Anterior cingulate cortex (tissue), 58 donors: ENCODE measurements at places on chromosomes 13 and 19.

DNA sequence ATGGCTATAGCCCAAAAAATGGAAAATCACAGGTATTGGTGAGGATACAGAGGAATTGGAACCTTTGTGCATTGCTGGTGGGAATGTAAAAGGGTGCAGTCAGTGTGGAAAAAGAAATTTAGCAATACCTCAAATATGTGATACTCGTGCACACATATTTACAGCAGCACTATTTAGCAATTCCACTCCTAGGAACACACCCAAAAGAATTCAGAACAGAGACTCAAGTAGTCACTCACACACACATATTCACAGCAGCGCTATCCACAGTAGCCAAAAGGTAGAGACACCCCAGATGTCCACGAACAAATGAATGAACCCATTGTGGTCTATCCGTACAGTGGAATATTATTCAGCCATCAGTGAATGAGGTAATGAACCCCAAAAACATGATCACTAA, 114.0 kb downstream of the COL4A2 start:
- DNase-seq = no peak

DNA sequence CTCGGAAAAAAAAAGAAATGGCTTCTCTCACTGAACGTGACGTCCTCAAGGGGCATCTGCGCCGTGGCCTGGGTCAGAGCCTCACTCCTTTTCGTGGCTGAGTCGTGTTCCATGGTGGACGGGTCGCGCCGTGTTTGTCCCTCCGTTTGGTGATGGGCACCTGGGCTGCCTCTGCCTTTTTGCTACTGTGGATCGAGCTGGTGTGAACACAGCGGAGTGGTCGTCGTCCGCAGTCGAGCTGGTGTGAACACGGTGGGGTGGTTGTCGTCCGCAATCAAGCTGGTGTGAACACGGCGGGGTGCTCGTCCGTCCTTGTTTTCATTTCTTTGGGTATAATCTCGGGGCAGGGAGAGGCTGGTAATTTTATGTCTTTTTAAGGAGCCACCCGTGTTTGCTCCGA, 11.6 kb downstream of the HCN2 start:
- no peak for DNase-seq

DNA sequence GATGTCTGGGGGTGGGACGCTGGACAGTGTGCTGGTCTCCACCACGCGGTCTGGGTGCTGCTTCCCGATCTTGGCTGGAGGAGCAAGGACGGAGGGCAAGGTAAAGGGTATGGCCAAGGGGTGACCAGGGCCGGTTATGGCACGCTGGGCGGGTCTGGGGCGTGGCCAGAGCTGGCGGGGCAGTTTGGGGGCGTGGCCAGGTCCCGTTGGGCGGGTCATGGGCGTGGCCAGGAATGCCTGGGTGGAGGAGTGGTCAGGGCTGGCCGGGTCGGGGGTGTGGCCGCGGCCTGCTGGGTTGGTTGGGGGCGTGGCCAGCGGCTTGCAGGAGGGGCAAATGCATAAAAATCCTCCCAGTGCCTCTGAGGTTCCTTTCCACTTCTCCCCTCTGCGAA, 19.2 kb downstream of the GPX4 start:
- DNase-seq = no peak

DNA sequence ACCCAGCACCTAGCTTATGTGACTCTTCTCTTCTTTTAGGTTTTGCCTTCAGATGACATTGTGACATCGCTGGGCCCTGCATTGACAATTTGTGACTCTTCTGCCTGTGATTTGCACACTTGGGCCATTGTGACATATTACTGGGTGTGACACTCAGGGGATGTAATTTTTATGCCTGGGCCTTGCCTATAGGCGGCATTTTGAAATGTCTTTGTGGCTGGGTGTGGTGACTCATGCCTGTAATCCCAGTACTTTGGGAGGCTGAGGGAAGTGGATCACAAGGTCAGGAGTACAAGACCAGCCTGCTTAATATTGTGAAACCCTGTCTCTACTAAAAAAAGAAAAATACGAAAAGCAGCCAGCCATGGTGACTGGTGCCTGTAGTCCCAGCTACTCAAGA, 28.4 kb upstream of the ZNF681 start:
- DNase-seq = no peak

GRCh38 chr19:41784312-41784711, 12.1 kb upstream of the CEACAM3 start:
- no peak for DNase-seq

DNA sequence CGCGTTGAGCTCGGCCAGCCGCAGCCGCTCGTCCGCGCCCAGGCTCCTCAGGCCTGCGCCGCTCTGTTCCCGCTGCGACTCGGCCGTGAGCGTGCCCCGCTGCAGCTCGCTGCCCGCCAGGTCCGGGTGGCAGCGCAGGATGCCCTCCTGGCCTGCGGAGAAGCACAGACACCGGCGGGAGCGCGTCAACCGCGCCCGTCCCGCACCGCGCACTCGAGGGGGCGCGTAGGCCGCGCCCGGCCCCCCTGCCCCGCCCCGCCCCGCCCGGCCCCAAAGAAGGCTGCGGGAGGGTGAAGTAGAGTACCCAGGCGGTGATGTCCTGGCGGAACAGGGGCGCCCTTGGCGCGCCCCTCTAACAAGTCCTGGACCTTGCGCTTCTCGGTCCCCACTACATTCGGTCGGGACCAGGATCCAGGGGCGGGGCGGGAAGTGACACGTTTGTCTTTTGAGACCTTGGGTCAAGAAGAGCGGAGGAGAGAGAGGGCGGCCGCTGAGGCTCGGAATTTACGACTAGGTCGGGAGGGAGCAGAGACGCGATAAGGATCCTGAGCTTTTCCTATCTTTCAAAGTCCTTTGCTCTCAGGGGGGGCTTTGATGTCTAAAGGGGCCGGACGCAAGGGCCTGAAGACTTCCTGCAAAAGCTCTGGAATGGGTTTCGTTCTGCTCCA, 9.3 kb upstream of the CDX2 start:
- no peak for DNase-seq

DNA sequence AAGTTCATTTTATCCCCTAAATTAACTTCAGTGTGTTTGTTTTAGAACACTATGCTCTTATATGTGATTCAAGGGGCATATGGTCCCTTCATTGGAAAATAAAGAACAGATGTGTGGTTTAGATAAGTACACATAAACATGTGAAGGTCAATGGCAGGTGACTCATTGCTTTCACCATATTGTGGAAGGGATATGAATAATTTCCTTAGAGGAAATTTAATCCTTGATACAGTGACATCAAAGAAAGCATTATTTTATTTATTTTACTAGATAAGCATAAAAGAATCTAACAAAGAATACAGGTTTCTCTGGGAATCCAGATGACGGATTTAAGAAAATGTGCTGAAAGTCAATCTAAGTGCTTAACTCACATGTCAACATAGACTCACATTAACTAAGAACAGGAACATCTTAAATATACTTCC, 373.5 kb downstream of the KCTD12 start:
- no peak for DNase-seq

GRCh38 chr13:21884965-21885567, 214.2 kb downstream of the FGF9 start:
- DNase-seq = no peak

DNA sequence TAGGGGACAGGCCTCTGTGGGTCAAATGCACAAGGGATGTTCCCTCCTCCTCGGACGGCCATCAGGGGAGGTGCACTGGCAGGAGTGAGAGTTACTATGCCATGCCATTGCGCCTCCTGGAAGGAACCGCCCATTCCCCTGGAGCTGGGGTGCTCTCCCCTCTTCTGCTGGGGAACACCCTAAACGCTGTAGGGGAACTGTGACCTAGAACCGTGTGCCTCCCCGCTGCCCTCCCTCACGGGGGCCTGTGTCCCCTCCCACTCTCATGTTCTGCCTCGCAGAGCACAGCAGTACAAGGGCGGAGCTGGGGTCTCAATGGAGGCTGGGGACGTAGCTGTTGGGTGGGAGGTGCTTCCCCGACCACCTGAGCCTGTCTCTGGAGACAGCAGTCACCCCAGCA, 17.2 kb upstream of the CRTC1 start:
- no peak for DNase-seq

GRCh38 chr19:10399878-10400277, 3.5 kb downstream of the CDC37 start:
- no peak for DNase-seq

- no peak for DNase-seq
Measured at GRCh38 chr19:53045536-53045935, 996 bp downstream of the ERVV-2 start.

DNA sequence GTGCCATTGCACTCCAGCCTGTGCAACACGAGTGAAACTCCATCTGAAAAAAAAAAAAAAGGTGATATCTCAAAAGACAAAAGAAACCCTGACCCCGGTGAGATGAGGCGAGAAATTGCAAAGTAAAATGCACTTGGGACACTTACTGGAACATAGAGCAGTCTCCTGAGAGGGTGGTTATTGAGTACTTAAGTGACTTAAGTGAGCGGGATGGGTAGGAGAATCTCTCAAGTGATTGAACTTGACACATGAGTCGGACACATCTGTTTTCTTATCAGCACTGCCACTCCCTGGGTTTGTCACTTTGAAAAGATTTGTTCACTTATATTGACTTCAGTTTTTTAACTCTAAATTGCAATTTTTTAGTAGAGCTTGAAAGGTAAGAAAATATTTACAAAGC, 2.8 kb downstream of the ZNF429 start:
- no peak for DNase-seq

DNA sequence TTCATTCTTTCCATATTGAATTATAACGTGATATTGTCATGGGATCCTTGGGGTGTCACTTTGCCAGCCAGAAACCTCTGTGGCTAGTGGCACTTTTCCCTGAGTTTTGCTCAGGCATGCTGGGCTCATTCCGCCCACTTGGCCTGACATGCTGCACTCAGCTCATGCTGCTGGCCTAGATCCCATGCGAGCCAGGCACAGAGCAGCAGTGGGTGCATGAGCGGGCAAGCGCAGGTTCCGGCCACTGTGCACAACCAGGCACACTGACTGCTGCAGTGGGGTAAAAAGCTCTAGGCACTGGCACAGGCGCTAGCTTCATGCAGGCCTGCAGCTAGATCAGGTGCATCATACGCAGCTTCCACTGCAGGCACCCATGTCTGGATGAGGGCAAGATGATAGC, 221.2 kb downstream of the MAB21L1 start:
- DNase-seq = no peak

DNA sequence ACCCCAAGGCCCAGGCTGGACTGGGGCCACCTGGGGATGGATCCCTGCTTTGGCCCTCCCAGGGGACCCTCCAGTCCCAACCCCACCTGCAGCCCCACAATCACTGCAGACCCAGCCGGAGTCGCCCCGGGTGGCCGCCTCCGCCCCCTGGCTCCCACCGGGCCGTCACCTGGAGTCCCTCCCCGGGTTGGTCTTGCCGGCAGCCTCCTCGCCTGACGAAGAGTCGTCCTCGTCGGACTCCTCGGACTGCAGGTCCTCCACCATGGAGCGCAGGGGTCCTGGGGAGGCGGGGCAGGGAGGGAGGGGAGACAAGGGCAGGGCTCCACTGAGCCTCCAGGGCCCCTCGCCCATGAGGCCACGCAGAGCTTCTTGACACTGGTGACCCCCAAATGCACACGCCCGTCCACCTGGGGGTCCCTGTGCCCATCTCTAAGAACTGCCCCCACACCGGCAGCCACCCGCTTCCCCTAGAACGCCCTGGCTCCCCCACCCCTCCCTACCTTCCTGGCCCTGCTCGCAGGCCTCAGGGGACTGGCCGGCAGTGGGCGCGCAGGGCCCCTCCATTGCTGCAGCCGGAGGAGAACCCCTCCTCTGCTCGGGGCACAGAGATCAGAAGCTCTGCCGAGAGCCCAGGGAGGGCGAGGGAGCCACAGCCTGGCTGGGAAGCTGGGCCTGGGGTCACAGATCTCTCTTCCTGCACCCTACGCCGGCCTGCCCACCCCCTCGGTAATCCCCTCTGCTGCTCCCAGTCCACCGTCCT, 63.4 kb downstream of the MLLT1 start:
- DNase-seq = no peak

DNA sequence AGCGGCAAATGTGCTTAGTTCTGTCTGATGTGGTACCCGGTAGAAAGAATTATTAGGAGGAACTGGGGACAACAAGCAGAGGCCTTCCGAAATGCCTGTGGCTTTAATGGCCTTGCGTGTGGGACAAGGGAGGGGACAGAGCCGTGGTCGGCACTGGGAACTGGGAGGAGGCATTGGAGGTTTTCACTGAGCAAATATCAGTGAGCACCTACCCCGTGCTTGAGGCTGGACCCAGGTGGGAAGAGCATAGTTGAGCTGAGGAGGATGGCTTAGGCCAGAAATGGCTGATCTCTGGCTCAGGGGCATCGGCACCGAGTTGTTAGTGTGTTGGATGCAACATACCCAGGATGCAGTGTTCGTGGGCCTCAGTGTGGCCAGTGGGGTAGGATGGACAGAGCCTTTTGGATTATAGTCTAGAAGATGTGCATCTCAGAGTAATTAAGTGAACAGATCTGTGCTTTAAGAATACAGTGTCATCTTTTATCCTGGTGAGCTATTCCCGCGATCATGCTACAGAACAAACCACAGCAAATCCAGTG, 201.3 kb downstream of the TEX29 start:
- DNase-seq = no peak

GRCh38 chr19:53432088-53432661, 391 bp downstream of the ZNF761 start:
- DNase-seq = no peak

DNA sequence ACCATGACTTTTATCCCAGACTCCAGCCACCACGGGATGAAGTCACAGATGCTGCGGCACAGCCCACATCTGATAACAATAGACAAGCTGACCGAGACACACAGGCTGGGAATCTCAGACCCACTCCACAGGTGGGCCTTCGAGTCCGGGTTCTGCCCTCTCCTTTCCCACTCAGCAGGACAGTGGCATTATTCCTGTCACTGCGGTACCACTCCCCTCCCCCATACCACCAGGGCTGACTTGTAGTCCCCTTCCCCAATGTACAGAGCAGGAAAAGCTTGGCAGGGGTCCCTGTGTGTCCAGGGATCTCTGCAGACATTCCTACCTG, 179 bp upstream of the AMER2 start:
- no peak for DNase-seq

DNA sequence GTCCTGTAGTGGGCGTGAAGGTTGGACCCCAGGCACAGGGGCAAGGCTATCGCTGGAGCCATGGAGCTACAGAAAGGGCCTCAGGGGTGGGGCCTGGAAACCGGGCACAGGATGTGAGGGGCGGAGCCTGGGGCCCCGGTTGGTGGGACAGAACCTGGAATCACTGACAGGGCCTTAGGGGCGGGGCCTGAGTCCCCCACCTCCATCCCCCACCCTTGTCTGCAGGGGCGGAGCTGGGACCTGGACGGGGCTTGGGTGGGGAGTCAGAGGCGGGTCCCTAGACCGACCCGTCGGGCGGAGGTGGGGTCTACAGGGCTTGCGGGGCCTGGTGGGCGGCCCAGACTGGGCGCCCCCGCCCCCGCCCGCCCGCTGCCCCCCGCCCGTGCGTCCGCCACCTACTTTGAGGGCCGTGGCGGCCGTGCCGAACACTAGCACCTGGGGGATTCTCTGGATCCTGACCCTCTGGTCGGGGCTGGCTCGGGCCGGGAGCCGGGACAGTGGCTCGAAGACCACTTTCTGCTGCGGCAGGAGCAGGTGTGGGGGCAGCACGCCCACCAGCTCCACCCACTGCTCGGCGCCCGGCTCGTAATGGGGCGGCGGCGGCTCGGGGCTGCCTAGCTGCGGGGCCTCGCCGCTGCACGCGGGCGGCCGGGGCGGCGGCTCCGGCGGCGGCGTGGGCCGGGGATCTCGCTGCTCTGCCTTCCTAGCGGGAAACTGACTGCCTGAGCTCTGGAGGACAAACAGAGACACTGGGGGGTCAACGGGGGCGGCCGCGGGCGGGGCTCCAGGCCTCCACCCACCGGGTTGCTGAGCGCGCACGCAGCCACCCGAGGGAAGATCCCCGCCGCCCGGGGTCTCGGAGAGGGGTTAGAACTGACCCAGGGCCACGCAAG, 26.3 kb downstream of the DCAF15 start:
- DNase-seq = peak; percentile 31

GRCh38 chr19:14477418-14478112, 2.4 kb upstream of the PTGER1 start:
- no peak for DNase-seq
